ENCODE measurements at places on chromosomes 16 and 17.

DNA sequence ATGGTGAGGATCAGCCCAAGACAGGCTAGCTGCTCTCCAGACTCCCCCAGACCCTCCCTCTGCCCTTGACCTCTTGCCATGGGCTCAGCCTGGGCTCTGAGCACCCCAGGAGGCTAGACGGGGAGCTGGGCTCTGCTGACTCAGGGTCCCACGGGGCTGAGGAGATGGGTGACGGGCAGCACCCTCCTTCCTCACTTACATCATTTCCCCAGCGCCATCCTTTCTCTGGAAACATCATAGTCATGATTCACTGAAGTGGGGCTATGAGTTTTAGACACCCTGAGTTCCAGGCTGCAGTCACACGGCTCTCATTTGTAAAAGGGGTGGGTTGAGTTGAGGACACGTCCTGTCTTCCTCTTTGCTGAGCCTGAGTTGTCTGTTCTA lies 3.0 kb upstream of the ITGAX start:
- DNase-seq, result no peak

GRCh38 chr17:35747540-35748017 lies 5.5 kb downstream of the GAS2L2 start:
- DNase-seq, result peak; percentile 88

DNA sequence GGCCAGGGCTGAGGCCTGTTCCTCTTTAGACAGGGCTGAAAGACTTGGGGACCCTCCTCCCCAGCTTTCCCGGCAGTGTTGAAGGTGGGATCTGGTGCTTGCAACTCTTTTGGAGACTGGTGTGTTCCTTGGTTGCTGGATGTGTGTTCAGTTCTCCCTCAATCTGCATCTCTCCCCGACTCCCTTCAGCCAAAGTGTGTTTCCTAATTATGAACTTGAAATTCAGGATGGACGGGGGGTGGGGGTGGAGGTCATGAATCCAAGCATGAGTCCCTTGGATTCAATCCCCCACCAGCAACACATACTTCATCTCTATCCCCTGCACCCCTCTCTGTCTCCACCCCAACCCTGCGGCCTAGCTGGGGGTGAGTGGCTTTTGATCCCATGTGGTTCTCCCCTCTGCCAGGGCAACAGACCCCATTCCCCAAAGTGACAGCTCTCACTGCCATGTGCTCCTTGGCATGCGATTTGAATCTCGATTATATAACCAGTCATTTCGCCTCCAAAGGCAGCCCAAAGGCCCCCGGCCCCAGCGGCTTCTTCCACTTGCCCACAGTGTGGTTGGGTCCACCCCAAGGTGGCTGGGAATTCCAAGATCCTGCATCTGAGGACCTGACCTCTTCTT lies 1.3 kb downstream of the ARHGAP23 start:
- no peak for DNase-seq

GRCh38 chr17:28492352-28493310 lies 13.5 kb upstream of the FOXN1 start:
- DNase-seq, result peak; percentile 55

GRCh38 chr17:82750241-82750908 lies 1.5 kb upstream of the TBCD start:
- no peak for DNase-seq

DNA sequence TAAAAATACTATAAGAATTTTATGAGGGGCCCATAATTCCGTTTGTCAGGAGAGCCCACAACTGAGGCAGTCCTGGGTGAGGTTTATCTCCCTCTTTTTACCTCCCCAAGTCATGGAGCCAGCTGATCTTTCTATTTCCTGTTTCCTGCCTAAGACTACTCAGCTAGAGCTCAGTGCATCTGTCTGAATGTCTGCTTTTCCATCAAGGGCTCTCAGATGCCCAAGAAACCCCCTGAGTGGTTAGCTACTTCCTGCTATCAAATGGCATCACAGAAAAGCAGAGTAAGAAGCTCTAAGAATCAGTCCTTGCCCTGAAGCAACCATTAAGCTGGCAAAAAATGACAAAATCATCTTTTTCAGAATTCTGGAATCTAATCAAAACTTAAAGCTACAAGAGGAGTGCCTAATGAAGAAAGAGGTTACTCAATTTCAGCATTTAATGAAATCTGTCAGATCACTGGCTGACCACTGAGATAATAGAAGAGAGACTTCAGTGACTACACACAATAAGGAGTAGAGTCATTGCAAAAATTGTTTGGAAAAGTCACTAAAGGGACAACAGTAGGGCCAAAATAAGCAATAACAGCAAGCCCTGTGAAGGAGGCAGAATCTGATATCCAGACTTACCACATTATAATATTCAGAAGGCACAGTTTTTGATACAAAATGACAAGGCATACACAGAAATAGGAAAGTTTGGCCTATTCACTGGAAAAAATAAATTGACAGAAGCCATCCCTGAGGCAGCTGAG lies 150.1 kb downstream of the CYB561 start:
- DNase-seq, result no peak

DNA sequence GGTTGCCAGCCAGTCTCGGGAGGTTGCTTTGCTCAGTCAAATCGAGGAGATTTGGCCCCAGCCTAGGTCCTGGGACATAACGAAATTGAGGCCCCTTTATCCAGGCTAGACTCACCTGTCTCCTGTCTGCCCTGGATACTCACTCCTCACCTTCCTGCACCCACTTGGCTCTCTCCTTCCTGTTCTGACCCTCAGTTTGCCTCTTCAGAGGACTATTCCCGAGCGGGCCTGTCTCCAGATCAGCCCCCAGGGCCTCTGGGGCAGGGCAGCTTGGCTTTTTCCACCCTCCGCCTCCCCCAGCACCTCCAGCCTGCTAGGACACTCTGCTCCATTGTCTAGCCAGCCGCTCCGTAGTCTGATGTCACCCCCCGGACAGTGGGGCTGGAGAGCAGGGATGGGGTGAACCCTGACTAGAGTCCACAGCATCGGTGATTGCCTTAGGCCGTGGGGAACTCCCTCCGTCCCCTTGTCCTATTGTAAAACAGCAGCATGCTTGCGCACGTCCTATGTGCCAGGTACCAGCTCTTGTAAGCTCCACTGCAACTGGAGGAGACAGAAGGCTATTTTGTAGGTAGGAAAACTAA lies 8.8 kb downstream of the WFIKKN2 start:
- DNase-seq, result no peak

DNA sequence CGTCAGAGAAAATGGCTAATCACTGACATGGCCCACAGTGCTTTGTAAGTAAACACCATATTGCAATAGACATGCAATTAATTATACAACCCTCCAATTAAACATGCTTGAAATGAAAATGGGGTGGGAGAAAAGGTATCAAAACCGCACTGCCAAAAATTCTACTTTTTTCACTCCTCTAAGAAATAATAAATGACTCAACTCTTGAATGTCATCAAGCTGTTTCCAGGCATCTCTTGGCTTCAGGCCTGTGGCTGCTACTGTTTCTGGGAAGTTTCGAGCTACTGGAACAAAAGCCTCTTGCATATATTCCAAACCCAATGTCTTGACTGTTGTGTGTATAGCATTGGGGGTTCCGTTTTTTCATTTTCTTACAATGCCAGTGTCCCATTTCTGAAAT lies 412.6 kb downstream of the RBFOX1 start:
- DNase-seq, result no peak

GRCh38 chr17:74241431-74241830 lies 28.1 kb downstream of the TTYH2 start:
- peak; percentile 25 for DNase-seq

DNA sequence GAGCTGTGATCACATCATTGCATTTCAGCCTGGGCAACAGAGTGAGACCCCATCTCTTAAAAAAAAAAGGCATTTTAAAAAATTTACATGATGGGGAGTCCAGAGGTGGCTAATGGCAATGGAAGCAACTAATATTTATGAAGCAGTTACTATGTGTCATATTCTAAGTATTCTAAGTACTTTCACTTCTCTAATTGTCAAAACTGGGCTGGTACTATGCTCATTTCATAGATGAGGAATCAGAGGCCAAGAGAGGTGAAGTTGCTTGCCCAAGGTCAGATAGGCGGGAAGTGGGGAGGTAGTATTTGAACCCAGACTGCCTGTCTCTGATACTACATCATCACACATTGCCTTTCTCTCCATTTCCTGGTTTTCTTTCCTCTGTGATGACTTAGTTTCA lies 50.7 kb downstream of the SLC5A11 start:
- DNase-seq, result no peak

DNA sequence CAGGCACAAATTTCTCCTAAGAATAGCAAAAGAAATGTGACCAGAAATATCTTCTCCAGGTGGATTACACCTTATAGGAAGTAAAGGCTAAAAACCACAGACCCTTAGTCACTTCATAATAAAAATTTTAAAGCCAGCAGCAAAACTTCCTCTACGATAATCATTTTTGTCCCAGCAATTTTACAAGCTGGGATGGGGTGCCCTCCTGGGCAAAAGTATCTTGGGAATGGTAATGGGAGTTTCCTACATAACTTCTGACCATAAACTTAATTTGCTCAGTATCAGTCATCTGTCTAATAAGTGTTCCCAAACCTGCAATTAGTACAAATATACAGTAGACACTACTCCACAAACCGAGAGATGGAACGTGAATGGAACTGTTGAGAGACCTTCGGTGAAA lies 3.0 kb downstream of the PHF12 start:
- no peak for DNase-seq

Data from cardiac muscle cell (in vitro differentiated cells and primary cell).